Thoracic aorta (tissue), 2 donors: ENCODE measurements at places on chromosomes 2 and 18. TPM values are rescaled to one million over a fixed set of nuclear protein-coding genes. Genes with fewer than 3 reads are reported as not detected.

- H3K27me3 ChIP-seq, result no peaks in the 10 kb centered on the region
- no peak overlapping the region for H3K4me3 ChIP-seq
- no peaks in the 10 kb centered on the region for H3K36me3 ChIP-seq
- H3K27ac ChIP-seq, result no peak overlapping the region
Observed at GRCh38 chr2:46328291-46328690, 31.1 kb downstream of the EPAS1 start.

- no peak overlapping the region for H3K27ac ChIP-seq
- no peaks in the 10 kb centered on the region for H3K36me3 ChIP-seq
- H3K4me1 ChIP-seq, result no peaks in the 10 kb centered on the region
- DNase-seq, result no peak
- no peak overlapping the region for H3K4me3 ChIP-seq
- H3K27me3 ChIP-seq, result no peaks in the 10 kb centered on the region
Observed at GRCh38 chr2:47336259-47337238, 66.4 kb upstream of the MSH2 start.

GRCh38 chr2:234269769-234270204 lies 219.3 kb downstream of the SPP2 start:
- no peaks in the 10 kb centered on the region for H3K27me3 ChIP-seq
- DNase-seq, result no peak
- no peak overlapping the region for H3K27ac ChIP-seq
- H3K36me3 ChIP-seq, result no peaks in the 10 kb centered on the region
- H3K4me1 ChIP-seq, result no peaks in the 10 kb centered on the region

DNA sequence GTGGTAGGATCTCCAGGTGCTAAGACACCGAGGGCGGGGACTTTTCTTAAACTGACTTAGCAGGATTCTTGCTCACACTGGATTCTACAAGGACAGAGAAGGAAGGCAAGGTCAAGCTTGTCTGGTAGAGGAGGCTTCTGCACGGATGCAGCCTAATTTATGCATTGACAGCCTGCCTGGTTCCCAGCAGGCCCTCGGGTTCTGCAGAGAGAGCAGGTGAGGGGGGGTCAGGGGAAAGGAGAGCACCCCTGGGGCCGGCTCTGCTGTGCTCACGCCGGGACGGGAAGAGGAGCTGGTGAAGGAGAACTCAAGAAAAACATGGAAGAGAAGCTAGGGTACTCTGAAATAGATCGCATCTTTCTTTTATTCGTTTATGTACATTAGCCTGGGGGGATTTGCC lies 46.4 kb downstream of the ADI1 start:
- peaks cover 43% of the 10 kb centered on the region for H3K4me1 ChIP-seq
- H3K36me3 ChIP-seq, result peaks cover 8% of the 10 kb centered on the region
- peak overlapping the region; percentile 97 for H3K27ac ChIP-seq

MDH1B gene
- total RNA-seq, result not detected

DNA sequence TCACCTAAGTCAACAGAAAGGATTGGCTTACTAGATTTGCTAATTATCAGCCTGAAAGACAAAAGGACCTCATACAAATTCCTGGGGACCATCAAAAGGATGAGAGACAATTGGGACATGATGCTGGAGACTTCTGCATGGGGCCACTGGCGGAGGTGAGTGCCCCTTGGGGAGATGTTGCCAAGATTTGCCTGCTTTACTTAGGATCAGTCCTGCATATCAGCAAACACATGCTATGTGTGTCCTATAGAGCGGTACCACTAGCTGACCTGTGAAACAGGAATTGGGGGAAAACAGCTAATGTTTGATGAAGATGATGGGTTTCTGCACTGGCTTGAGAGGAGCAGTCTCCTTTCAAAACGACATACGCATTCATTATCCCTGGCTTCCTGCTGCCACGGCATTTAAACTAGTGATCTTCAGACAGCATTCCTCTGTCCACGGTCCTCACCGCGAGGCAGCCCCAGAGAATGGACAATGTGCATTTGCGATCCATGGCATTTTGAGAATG lies 104.2 kb downstream of the TGIF1 start:
- H3K27ac ChIP-seq, result no peak overlapping the region
- H3K4me3 ChIP-seq, result no peak overlapping the region
- no peaks in the 10 kb centered on the region for H3K27me3 ChIP-seq
- H3K4me1 ChIP-seq, result peaks cover 10% of the 10 kb centered on the region
- DNase-seq, result no peak
- no peaks in the 10 kb centered on the region for H3K36me3 ChIP-seq

CSRNP3 gene
- 2.7 TPM for total RNA-seq

PROKR1 gene
- total RNA-seq, result not detected

DQX1 gene
- 1.9 TPM for total RNA-seq

ALPG gene
- not detected for total RNA-seq

DNA sequence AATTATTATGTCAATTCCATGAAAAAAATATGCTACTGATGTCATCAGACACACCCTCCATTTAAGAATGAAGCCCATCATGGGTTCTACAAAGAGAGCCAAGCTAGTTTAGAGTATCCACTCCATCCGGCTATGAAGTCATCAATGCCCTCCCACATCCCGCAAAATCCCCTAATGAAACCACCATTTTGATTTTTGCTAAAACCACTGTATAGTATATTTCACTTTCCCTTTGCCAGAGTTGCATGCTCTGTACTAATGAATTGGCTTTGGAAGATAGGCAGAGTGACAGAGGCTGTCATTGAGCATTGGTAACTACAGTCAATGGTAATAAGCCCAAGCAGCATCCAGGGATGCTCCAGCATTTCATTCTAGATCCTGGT lies 118.6 kb downstream of the ANKRD44 start:
- peaks cover 7% of the 10 kb centered on the region for H3K4me1 ChIP-seq
- no peak overlapping the region for H3K27ac ChIP-seq
- no peaks in the 10 kb centered on the region for H3K36me3 ChIP-seq
- H3K27me3 ChIP-seq, result no peaks in the 10 kb centered on the region
- no peak for DNase-seq
- no peak overlapping the region for H3K4me3 ChIP-seq
